ENCODE measurements at places on chromosomes 6 and 20.

DNA sequence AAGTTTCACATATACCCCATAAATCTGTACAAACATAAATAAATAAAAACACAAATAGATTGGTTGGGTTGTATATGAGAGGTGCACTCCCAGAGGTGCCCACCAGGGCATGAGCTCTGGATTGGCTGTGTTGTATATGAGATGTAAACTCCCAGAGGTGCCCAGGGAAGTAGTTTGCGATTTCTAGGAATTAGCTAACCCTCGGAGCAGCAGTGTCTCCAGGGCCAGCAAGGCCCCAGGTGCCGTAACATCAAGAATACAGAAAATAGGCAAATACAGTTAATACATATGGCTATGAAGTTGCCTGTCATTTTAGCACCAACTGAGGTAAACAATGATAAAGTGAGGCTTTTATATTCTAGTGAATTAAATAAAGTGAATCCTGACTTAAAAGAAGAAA is 5.4 kb upstream of the GINM1 start:
- no peak for DNase-seq

GRCh38 chr6:3808759-3809514 is 40.2 kb upstream of the FAM50B start:
- no peak for DNase-seq

GRCh38 chr20:51884561-51884960 is 82.2 kb upstream of the SALL4 start:
- DNase-seq, result no peak

GRCh38 chr20:37990571-37991151 is 42.6 kb downstream of the TTI1 start:
- DNase-seq, result no peak

GRCh38 chr6:87899499-87900147 is 148.0 kb upstream of the SPACA1 start:
- no peak for DNase-seq
